ENCODE measurements at places on chromosomes 2 and 18.

DNA sequence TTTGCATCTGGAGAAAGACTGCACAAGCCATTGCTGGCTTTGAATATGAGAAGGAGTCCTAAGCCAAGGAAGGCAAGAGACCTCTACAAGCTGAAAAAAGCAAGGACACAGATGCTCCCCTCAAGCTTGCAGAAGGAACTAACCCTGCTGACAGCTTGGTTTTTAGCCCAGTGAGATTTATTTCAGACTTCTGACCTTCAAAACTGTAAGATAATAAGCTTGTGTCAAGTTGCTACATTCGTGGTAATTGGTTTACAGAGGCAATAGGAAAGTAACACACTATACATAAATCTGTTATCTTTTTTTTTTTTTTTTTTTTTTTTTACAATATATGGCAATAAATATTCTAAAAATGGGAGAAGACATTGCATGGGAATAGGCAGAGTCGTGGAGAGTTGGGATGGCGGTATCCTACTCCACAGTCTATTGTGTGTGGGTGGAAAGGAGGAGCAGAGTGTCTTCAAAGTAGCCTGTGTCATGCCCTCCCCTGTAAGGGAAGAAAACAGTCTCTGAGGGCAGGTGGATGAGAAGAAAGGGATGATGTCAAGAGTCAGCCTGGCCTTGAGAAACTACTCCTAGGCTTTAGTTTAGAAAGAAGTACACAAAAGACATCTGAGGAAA, 196.9 kb downstream of the THSD7B start:
- no peak for DNase-seq

DNA sequence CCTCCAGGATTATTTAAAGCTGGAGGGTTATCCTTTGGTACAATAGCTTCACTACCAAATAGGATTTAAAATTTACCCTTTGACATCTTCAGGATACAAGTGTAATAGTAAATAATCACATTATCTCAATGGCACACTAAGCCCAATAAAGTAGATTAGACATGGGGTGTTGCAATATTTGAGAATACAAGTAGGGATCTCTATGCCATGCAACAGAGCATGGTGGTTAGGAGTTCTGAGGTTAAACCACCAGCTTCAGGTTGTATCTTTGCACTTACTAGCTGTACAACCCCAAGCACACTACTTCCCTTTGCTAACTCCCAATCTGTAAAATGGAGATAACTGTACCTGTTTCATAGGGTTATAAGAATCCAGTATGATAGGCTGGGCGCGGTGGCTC, 6.2 kb downstream of the MBD2 start:
- DNase-seq = no peak

- DNase-seq = no peak
Observed at GRCh38 chr2:234981197-234982095, 29.6 kb downstream of the SH3BP4 start.

- DNase-seq = no peak
Observed at GRCh38 chr18:62558015-62558663, 35.3 kb downstream of the ZCCHC2 start.

- no peak for DNase-seq
Observed at GRCh38 chr2:230601510-230601909, 111.1 kb upstream of the CAB39 start.

- DNase-seq = no peak
Observed at GRCh38 chr18:10482985-10483949, 28.8 kb downstream of the APCDD1 start.

GRCh38 chr18:59142274-59142673, 2.6 kb downstream of the SEC11C start:
- no peak for DNase-seq

DNA sequence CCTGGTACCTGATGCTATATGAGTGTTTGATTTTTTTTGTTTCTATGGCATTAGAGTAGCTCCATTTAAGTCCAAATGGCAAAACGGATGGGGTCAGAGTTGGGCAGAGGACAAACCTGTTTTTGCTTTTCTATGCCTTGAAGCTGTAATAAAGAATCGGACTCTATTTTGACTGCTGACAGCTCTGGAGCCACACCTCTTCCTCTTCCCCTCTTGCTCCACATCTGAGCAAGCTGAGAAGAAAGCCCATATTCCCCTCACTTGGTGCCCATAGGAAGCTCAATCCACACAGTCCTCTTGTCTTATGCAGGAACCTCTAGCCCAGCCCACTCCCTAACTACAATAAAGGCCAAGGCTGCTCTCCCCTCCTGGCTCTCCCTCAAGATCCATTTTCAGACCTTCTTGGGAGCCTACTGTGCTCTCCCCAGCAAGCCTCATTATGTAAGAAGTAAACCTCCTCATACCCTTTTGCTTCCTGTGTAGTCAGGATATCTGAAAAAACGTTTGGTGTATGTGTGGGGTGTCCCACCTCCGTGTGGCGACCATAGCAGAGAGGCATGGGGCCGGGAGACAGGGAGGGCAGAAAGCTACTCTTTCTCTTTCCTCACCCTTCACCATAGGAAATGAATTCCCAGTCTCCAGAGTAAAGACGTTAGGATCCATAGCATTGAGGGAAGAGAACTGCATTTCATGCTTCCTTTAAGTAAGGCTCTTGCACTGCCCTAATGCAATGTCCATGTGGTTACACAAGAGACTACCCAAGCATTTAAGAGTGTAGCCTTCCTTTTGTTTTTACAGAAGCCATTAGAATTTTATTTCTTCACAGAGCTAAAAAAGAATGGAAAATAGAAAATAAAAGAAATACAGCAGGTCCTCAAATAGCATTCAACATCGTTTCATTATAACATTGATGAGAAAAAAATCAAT, 41.9 kb upstream of the RAPGEF4 start:
- no peak for DNase-seq

DNA sequence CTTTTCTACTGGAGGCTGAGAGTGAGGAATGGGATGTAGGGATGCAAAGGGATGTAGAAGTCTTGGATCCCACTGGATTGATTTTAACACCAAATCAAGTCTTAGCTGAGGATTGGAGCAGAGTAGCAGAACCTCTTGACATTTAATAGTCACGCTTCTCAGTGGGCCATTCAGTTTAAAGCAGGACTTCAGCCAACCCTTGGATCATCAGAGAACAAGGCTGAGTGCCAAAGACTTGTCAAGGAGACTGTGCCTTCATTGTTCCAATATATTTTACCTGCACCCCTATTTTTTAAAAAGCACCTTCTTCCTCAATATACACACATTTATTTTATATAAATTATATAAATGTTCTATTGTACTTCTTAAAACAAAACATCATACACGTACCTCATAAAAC, 242.4 kb upstream of the ST6GAL2 start:
- no peak for DNase-seq

DNA sequence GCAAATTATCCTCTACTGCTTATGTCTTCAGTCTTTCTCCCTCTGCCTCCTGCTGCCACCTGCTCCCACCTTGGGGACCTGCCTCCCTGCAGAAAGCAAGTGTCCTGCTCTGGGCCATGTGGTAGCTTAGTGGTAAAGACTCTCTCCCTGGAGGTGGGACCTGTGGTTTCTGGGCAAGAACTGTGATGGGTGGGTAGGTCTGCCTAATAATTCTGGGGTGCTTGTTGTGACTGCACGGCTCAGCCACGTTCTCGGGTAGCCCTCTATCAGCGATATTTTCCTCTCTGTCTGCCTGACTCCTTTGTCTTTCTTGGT, 16.4 kb upstream of the CD28 start:
- DNase-seq = no peak

DNA sequence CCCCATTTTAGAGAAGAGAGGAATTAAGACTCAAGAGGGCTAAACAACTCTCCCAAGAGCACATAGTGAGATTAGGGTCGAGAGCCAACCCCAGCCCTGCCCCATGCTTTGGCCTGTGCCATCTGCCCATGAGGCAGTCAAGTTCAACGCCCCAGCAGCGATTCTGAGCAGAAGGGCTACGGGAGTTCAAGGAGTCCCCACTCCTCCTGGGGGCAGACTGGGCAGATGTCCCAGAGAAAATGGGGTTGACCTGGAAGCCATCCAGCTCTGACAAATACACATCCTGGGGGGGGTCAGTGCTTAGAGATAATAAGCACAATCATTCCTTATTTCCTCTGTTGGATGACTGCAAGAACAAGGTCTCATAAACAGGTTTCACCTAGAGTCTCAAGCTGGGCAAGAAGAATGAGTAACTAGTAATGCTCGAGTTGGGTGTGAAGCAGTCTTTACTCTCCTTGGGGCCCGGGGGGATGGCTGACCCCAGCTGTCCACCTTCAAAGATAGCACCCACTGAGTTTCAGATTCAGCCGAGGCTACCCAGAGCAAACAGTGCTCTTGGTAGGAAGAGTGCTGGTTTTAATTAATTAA, 716.4 kb downstream of the RNF144A start:
- no peak for DNase-seq

- DNase-seq = no peak
Observed at GRCh38 chr2:215423234-215423633, 12.6 kb downstream of the FN1 start.

DNA sequence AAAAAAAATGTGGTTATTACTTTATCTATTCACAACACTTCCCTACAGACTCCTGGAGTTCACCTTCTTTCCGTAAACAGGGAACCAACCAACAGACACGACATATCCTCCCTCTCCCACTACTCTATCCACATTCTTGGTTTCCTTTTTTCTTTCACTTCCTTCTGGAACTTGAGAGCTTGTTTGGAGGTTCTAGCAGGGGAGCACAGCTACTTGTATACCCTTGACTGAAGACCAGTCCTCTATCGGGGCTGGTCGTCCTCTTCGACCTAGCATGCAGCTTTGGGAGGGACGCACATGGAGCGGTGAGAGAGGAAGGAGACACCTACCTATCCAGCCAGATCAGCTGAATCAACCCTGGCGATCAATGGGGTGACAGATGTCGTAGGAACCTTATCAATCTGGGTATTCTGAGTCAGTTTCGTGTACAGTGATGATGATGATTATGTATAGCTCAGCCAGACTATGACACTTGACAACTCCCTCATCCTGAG, 43.5 kb upstream of the MSH2 start:
- no peak for DNase-seq

DNA sequence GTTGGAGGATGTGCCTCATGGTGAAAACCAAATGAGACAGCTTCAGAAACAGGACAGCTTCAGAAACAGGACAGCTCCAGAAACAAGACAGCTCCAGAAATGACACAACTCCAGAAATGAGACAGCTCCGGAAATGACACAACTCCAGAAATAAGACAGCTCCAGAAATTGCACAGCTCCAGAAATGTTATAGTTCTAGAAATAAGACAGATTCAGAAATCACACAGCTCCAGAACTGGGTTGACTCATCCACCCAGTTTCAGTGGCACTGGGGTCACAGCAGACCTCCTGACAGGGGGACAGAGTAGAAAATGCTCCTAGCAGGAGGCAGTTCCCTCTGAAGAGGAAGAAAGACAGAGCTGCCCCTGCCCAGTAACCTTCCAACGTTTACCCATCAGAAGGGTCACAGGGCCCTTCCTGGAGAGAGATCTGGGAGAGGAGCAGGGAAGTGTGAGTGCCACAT, 26.9 kb upstream of the COL6A3 start:
- DNase-seq = no peak

DNA sequence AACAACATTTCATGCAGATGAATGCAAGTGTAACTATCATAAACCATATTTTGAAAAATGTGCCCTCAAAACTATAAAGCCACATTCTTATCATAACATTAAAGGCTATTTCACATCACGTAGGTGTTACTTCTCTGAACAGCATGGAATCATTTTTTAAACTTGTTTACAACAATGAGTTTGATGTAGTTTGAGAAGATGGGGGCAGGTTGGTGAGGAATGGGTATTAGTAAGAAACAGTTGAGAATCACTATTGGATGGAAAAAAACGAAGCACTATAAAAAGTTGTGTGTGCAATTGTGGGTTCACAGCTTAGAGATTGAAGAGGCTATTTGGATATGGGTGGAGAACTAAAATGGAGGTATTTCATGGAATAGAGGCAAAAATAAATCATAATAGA, 569.1 kb downstream of the ARHGAP15 start:
- no peak for DNase-seq

- DNase-seq = no peak
Observed at GRCh38 chr2:46841621-46842020, 74.0 kb downstream of the MCFD2 start.

- DNase-seq = peak; percentile 89
Observed at GRCh38 chr2:38720613-38721241, 30.4 kb downstream of the SRSF7 start.

DNA sequence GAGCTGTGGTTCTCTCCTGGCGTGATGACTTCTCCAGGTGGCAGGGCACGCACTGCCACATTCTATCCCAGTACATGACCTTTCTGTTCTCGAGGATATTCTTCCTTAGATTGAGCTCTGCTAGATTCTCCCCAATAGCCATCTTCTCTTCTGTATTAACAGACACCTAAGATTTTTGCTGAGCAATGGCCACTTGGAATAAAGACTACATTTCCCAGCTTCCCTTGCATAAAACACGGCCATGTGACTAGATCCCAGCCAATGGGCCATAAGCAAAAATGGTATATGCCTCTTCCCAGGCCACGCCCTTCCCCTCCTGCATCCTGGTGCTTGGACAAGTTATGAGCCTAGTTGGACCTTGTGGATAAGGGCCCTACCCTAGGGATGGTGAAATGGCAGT, 82.1 kb downstream of the EIF2AK3 start:
- no peak for DNase-seq

DNA sequence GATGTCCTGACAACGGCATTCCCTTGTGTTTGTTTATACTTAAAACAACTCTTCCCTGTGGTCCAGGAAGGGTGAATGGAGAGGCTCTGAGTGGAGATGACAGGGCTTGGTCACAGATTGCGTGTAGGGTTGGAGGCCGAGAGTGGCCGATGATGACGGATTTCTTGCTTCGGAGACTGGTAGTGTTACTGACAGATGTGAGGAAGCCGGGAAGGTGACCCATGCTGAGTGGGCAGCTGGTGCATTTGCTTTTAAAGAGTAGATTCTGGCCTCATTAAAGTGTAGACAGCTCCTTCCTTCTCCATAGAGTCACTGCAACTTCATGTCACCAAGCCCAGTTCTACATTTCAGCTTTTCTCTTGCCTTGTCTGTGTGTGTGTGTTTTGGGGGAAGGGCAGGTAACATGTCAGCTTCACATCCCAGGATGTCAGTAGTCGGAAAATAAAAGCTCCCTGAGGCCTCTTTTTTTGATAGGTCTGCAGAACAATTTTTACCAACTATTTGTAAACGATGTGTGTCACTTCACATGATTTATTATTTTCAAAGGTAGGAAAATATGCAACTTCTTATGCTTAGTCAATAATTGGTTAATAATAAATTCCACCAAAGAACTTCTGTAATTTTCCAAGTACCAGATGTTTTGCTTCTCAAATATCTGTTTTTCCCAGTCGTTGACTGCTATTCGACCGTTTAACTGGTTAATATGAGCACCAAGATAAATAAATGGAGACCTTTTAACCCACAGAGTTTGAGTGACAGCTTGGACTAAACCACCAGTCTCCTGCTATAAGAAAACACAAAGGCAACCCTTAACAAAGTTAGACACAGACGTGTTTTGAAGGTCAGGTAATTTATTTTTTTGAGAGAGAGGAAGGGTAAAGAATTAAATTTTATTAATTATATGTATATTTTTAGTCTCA, 436.9 kb downstream of the SLC4A3 start:
- DNase-seq = no peak

- DNase-seq = no peak
Observed at GRCh38 chr2:239663364-239663924, 262.6 kb upstream of the HDAC4 start.

All from right lung (tissue), 10 donors.